ENCODE measurements at places on chromosomes 5 and 9. TPM values are rescaled to one million over a fixed set of nuclear protein-coding genes. Genes with fewer than 3 reads are reported as not detected.

GRCh38 chr5:135576075-135576599 is 2.7 kb downstream of the CXCL14 start:
- no peak for DNase-seq
- H3K4me1 ChIP-seq = peaks cover 13% of the 10 kb centered on the region
- H3K27me3 ChIP-seq = peaks cover 14% of the 10 kb centered on the region
- H3K36me3 ChIP-seq = no peaks in the 10 kb centered on the region

- no peak for DNase-seq
- no peaks in the 10 kb centered on the region for H3K36me3 ChIP-seq
- H3K4me1 ChIP-seq = peaks cover 95% of the 10 kb centered on the region
- no peak overlapping the region for H3K27ac ChIP-seq
- no peaks in the 10 kb centered on the region for H3K27me3 ChIP-seq
These were observed 7.1 kb downstream of the ANP32B start for GRCh38 chr9:97990259-97990658.

DNA sequence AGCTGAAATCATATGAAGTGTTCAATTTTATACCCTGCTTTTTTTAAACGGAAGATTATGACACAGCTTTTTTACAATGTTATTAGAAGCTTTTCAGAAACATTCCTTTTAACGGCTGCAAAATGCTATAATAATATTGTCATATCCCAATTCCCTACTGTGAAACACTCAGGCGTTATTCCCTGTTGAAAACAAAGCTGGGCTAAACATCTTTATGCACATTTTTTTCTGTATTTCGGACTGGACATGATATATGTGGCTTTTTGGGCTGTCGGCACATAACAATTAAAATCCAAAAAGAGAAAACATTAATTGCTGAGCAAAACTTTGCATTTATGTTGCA is 12.0 kb upstream of the CTSL start:
- H3K27ac ChIP-seq = peak overlapping the region; percentile 82
- DNase-seq = no peak

TPRN gene
- 7.7 TPM for polyA plus RNA-seq

- H3K27me3 ChIP-seq = no peaks in the 10 kb centered on the region
- H3K36me3 ChIP-seq = no peaks in the 10 kb centered on the region
- no peak overlapping the region for H3K4me3 ChIP-seq
- DNase-seq = no peak
- no peaks in the 10 kb centered on the region for H3K4me1 ChIP-seq
These were observed 461.9 kb upstream of the PAPPA start for GRCh38 chr9:115691693-115692092.

GRCh38 chr9:87383344-87384150 is 114.1 kb upstream of the DAPK1 start:
- H3K27me3 ChIP-seq = no peaks in the 10 kb centered on the region
- H3K4me1 ChIP-seq = peaks cover 8% of the 10 kb centered on the region

ACOT12 gene
- polyA plus RNA-seq = 0.29 TPM

- peaks cover 10% of the 10 kb centered on the region for H3K36me3 ChIP-seq
- H3K27ac ChIP-seq = no peak overlapping the region
- no peaks in the 10 kb centered on the region for H3K27me3 ChIP-seq
- H3K4me3 ChIP-seq = no peak overlapping the region
These were observed 25.9 kb downstream of the CDC42SE2 start for GRCh38 chr5:131289738-131290137.

GTF2H2 gene
- 46.3 TPM for polyA plus RNA-seq

DNA sequence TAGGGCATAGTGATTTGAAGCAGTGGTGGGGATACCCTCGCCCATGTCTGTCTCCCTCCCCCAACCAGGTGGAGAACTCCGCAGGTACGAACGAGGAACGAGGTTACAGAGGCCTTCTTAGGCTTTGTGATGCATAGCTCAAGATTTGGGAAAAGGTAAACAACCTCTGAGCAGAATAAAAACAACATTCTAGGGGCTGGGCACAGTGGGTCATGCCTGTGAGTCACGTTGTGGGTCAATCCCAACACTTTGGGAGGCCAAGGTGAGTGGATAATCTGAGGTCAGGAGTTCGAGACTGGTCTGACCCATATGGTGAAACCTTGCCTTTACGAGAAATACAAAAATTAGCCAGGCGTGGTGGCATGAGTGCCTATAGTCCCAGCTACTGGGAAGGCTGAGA is 3.6 kb upstream of the LCP2 start:
- H3K4me3 ChIP-seq = no peak overlapping the region
- H3K27ac ChIP-seq = no peak overlapping the region
- no peaks in the 10 kb centered on the region for H3K27me3 ChIP-seq
- no peaks in the 10 kb centered on the region for H3K36me3 ChIP-seq
